ENCODE measurements at places on chromosomes 6 and 20.

GRCh38 chr6:4287811-4288244 lies 152.5 kb upstream of the ECI2 start:
- DNase-seq, result no peak

- no peak for DNase-seq
These were observed 45.1 kb downstream of the CGA start for GRCh38 chr6:87049779-87050178.

DNA sequence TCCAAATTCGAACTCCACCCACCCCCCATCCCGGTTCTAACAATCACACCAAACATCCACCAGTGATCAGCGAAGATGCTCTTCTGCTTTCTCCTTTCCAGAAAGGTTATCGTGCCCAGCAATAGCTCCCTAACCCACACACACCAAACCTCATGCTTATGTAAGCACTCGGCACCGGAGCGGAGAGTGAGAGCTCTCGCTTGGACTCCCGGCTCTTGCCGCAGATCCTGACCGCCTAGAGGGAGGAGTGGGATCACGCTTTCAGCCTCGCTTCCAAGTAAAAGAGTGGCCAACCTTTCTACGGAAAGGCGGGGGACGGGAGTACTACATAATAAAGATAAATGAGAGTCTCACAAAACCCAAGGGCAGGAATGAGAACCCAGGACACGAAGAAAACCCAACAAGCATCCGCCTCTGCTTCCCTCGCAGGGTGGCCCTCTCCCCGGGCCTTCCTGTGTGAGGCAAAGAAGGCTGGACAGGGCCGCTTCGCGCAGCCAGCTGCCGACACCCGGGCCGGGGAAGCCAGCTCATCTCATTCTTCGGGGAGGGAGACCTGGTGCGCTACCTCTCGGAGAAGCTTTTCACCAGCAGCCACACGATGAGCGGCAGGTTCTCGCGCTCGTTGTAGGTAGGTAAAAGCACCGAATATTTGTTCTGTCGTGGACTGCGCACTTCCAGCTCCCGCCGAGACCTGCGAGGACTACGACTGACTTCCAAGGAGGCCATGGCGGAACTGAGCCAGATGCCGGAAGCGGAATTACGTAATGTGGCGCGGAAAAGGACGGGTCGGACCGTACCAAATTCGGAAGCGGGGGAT lies at the start of gene DPM1:
DPM1 (minus strand) TSS at position 735 of the 817 bp plus-strand sequence; CDS start at position 726, 9 bp downstream.
- peak; percentile 97 for DNase-seq

GRCh38 chr20:1891263-1892118 lies 3.7 kb upstream of the SIRPA start:
- no peak for DNase-seq

- DNase-seq, result no peak
These were observed 562 bp downstream of the GGT7 start for GRCh38 chr20:34871966-34872621.

DNA sequence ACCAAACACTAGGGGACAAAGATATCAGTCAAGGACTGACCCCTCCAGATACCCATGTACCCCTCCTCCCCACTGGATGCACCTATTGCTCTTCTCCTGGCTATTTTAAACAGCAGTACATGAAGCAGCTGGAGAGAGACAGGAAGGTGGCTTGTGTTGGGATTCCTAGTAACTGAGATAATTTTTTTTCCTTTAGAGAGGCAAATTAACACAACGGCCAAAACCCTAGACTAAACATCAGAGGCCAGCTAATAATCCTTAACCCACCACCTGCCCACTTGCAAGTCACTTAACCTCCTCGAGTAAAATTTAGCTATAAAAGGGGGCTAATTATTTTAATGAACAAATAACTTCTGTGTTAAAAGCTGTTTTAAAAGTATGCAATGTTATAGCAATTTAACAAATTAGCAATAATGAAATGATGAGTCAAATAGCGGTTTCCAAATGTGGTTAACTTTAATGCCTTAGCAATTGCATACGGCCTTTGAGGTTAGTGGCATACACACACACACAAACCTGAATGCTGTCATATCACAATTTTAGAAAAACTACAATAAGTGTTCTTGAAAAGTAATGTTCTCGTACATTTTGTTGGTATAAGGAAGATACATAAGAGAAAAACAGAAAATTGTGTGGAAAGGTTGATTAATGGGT lies 151.7 kb downstream of the FRK start:
- no peak for DNase-seq

GRCh38 chr6:150764334-150765066 lies 101.0 kb upstream of the MTHFD1L start:
- no peak for DNase-seq

DNA sequence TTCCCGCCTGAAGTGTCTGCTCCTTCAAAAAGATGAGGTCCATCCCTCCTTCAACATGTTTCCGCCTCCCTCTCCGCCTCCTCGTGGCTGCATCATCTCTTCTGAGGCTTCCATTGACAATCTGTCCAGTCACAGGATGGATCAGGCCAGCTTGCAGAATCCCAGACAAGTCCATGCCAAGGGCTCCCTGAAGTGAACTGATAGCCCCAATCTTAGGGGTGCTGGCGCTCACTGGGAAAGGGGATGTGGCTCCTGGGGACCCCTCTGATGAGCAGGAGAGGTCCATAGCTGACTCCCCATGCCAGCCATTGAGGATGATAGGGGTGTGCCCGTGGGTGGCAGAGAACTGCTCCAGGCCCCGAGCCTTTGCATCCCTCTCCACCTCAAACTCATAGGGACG lies 48.6 kb upstream of the EMILIN3 start:
- no peak for DNase-seq

DNA sequence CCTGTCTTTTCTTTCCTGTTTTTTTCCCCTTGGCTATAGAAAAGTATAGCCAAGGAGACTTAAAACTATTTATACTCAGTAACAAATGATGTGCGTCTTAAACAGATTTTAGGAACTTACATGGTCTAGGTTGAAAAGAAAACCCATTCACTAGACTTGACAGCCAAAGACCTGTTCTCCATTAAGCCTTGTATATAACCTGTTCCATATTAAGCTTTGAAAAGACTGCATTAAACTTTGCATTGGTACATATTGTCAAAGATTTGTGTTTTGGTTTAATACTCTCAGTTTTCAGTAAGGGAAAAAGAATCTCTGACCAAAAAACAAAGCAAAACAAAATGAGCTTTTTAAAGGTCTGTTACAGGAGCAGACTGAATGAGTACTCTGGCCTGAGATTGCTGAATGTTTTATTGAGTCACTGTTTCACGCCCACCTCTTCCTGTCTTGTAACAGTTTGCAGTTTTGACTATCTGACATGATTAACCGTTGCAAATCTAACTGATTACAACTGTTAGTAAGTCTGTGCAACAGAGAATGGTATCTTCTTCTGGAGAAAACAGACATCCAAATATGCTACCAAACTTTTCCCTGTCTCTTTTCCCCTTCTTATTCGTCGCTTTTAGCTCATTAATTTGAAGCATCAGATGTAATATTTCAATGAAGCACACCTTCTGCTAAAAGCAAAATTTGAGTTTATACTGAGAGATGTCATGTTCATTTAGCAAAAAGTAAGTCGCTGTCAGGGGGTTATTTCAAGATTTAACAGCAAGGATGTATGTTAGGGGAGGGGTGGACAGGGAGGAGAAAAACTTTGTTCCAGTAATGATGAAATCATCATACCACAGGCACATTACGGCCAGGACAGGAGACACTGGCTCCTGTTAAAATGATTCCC lies 59.1 kb upstream of the SUPT3H start:
- no peak for DNase-seq

DNA sequence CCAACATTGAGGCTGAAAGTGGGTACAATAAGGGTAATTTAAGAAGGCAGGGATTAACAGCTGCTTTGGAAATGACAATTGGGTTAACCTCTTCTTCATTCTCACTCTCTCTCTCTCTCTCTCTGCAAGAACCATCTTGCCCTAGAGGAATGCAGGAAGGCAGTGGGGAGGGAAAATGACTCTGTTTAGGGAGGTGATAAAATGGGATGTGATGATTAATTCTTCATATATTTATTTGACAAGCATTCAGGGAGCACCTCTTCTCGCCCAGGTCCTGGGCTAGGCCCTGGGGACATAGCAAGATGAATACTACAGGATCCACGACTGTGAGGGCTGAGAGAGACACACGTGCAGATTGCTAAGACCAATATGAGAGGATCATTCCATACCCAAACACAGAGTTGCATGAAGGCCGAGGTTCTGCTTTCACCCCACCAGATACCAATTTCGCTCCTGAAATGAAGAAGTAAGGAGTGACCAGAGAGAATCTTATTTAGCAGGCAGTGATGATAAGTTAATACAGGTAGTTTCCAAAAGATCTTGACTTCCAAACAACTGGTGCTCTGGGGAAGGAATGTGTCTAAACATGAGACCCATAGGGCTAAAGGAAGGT lies 13.3 kb upstream of the PTPN1 start:
- DNase-seq, result peak; percentile 96

DNA sequence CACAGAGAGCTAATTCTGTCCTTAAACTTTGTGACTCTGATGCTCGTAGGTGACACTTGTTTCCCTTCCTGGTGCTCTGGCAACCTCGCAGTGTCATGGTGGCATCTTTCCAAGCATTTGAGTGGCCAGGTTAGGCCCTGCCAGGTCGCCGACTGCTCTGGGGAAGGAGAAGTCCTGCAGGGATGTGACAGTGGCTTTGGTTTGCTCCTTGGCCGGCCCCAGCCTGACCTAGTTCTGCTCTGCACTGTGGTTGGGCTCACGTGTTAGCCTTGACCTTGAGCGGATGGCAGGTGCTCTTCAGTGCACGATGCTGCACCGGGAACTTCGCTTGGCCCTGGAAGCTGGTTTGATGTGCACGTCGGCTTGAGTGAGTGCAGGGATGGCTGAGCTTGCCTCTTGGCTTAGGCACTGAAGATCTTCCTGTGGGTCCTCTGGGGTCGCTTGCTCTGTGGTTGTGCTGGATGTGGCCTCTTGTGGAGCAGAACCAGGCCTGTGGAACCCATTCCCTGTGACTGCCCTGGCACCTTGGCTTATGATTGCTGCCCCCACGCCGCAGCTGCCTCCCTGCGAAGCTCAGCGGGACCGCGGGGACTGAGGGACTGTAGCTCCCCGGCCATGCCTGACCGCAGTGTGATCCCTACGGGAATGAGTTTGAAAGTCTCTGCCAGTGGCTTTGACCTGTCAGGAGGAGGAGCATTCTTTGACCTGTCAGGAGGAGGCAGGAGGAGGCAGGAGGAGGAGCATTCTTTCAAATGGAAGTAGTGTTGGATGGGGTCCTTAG lies 8.7 kb downstream of the OSBPL2 start:
- no peak for DNase-seq

DNA sequence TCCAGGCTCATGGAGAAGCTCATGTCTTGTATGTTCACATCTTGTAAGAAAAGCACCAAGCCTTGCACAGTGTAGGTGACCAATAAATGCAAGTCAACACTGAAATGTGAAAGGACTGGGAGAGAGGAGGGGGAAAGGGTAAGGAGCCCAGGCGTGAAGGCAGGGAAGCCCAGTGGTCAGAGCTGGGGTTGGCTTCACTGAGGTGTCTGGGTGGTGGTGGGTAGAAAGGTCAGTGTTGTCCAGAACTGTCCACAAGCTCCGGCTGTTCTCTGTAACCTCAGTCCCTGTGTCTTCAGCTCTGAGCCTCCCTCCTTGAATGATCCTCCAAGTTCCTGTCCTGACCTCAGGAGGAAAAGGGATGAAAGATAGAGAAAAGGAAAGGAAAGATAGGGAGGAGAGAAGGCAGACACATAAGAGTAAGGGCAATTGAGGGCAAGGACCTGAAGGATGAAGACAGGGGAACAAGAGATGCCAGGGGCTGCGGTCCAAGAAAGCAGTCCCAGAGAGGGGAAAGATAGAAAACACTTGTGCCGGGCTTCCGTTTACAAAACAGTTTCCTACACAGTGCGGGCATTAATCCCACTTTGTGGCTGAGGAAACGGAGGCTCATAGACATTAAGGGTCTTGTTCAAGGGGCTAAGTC lies 2.4 kb upstream of the TNXB start:
- no peak for DNase-seq

GRCh38 chr20:51067792-51068191 lies 44.9 kb upstream of the KCNG1 start:
- no peak for DNase-seq

DNA sequence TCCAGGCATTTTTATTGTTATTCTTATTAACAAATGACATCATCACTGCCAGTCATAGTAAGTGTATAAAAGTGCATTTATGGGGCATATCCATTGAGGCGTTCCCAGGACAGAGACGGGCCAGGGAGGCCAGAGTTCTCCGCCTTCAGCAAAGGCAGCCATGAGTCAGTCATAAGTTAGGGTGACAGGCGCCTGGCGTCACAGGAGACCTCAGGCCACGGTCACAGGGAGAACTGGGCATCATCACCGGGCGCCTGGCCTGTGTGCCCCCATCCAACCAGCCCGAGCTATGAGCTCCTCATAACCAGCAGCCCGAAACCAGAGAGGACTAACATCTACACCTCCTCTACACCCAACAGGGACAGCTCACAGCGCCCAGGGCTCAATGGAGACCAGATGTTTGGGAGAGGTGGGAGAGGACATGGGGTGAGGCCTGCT lies 259.2 kb downstream of the DLL1 start:
- peak; percentile 34 for DNase-seq

- DNase-seq, result no peak
These were observed 178.8 kb upstream of the SNX9 start for GRCh38 chr6:157644043-157644810.

DNA sequence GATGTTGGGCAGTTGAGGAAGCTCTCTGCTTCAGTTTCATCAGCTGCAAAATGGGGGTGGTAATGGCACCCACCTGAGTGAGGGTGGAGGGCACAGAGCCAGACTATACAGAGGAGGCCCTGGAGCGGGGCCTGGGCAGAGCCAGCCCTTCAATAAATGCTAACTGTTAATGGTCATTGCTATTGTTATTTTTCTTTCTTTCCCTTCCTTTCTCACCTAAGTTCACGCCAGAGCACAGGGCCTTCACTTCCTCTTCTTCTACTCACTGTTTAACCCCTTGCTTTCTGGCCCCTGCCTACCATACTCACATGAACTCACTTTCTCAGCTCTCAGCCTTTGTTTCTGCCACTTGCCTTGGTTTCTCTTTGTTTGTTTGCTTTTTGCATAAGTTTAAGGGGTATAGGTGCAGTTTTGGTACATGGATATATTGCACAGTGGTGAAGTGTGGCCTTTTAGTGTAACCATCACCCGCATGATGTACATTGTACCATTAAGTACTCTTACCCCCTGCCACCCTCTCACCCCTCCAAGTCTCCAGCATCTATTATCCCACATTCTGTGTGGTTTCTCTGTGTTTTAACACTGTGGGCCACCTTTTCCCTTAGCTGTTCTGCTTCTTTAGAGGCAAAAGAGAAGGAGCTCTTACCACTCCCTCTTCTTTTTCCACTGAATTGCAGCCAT lies 7.5 kb upstream of the RREB1 start:
- DNase-seq, result no peak

- DNase-seq, result no peak
These were observed 1.3 kb downstream of the LTB start for GRCh38 chr6:31580807-31581433.

- no peak for DNase-seq
These were observed 53.8 kb upstream of the TSHZ2 start for GRCh38 chr20:52918311-52918710.

DNA sequence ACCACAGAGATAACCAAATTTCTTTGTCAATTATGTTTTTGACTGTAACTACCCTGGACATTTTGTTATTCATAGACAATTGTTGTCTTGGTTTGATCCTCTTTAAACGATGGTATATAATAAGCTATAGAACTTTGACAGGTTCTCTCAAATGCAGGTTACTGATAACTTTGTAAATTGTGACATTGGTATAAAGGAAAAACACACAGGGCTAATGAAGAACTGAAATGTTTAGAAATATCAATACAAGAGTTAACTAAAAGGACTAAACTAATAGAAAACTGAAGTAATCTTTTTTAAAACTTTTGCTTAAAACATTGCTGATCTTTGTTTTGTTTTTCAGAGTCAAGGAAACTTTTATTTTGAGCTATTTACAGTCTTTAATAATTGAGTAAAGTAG lies 124.8 kb downstream of the TPBG start:
- no peak for DNase-seq

Data from RWPE2 (cell line).